ENCODE measurements at places on chromosomes 16 and 17.

- DNase-seq: peak; percentile 34
Measured at GRCh38 chr17:7043497-7044198, at the start of gene SLC16A11. SLC16A11 (minus strand) TSS chr17:7044092; CDS start chr17:7043513, 579 bp downstream.

- peak; percentile 93 for DNase-seq
Measured at GRCh38 chr17:80035937-80036714, at the start of gene CCDC40. CCDC40 (plus strand) TSS chr17:80036642; CDS start chr17:80036663, 21 bp downstream.

DNA sequence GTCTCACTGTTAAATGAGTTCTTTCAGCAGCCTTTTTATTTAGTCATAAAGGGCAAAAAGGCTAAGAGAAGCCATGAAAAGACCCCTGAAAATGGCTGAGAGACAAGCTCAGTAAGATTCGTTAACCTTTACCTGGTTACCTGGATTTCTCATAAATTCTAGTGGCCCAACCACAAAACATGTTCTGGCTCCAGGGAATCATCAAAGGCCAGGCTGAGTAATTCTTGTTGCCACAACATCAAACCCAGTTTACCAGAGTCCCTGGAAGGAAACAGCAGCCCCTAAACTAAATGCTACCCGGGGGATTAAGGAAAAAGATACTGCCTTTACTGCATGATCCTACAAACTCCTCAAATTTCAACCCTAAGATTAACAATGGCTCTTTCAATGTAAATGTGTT is 15.8 kb downstream of the CYTH1 start:
- no peak for DNase-seq

DNA sequence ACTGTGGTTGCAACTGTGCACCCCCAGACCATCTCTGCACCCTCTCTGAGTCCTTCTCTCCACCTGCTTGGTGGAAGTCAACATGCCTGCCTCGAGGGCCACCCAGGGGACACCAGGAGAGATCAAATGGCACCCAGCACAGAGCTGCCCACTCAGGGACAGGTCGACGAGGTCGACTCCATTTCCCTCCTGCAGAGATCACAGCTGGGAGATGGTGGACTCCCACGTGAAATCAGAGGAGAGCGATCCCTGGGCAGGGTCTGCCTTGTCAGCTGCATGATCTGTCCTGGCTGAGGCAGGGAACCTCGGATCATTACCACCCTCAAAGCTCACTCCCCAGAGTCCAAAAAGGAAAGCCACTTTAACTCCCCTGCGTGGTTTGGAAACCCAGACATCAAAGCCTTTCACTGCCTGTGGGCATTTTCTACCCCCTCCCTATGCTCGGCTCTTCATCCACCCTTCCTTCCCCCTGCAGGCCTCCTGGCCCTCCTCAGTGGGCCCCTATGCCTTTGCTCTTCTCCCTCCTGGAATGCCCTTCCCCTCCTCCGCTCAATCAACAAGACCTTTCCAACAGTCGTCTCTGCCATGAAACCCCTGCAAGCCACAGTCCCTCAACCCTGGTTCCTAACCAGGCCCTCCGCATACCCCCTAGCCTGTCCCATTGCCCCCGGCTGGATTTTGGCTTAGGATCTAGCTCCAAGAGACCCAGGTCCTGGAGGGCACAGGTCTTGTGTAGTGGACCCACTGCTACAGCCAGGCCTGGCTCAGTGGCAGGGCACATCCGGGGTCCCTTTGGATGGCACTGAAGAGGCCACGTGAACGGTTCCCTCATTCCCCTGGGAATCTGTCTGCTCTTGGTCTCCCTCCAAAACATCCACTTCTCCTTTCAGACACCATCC is 103.8 kb upstream of the RPL38 start:
- DNase-seq: no peak

DNA sequence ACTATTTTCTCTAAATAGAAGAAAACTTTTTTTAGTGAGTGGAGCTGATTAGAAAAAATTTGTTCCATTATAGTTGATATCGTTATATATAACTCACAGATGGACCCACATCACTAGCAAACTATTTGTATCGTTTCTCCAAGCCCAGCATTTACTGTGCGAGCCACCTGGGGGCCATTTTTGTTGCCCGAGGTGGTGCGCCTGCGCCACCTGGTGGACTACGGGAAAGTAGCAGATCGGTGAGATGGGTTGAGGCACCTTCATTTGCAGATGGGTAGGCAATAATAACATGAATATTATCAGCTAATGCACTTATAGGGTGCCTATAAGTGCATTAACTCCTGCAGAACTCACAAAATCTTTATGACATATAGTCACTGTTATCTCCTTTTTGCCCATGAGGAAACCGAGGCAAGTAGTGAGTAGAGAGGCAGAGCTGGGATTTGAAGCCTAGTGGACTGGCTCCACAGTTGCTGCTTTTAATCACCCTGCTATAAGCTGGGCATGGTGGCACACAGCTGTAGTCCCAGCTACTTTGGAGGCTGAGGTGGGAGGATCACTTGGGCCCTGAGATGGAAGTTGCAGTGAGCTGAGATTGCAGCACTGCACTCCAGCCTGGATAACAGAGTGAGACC is 23.2 kb upstream of the NTN1 start:
- DNase-seq: no peak

GRCh38 chr16:78998879-78999278 is 601.7 kb downstream of the MAF start:
- no peak for DNase-seq

- no peak for DNase-seq
Measured at GRCh38 chr17:64007838-64008282, 9.7 kb downstream of the PRR29 start.
